ENCODE measurements at places on chromosomes 6 and 20.

DNA sequence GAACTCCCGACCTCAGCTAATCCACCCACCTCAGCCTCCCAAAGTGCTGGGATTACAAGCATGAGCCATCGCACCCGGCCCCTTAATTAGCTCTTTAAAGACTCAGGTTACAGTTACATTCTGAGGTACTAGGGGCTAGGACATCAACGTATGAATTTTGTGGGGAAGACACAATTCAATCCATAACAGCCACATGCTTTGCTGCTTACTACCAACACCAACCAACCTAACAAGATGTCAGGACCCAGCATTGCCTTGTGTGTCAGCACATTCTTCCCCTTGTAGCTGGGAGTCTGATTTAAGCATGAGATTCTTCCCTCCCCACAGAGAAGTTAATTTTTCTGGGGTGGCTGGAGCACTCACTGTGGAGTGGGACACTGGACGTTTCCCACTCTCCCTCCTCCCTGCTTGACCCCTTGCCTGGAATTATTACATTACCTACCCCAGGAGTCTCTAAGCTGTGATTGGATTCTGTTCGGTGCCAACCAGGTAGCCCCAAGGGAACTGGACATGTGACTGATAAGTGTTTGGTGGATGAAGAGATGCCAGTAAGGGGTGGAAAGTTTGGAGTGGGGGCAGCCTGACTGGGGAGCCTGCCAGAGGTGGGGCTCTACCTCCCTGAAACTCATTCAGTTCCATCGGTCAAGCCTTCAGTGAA is 5.6 kb upstream of the PXMP4 start:
- DNase-seq, result no peak

- DNase-seq, result no peak
Observed at GRCh38 chr6:67129780-67130179, 1422.8 kb upstream of the EYS start.

- no peak for DNase-seq
Observed at GRCh38 chr6:134663800-134664535, 285.9 kb downstream of the ALDH8A1 start.

DNA sequence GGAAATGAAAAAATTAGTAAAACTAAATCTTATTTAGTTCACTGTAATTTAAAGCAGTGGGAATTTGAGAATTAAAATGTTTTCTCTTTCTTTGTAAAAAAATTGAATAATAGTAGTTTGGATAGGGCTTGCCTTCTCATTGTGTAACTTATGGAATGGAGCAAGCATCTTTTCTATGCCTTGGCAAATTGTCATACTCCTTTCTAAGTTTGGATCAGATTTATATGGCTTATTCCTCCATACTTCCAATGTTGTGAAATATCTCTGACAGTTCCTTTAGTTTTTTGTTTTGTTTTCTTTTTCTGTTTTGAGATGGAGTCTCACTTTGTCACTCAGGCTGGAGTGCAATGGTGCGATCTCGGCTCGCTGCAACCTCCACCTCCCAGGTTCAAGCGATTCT is 176.4 kb downstream of the SAMD5 start:
- DNase-seq, result no peak

GRCh38 chr6:68094070-68094469 is 541.0 kb upstream of the ADGRB3 start:
- no peak for DNase-seq

GRCh38 chr6:72553531-72554511 is 68.0 kb upstream of the KCNQ5 start:
- no peak for DNase-seq

GRCh38 chr6:36752886-36753506 is 55.4 kb downstream of the RAB44 start:
- no peak for DNase-seq

DNA sequence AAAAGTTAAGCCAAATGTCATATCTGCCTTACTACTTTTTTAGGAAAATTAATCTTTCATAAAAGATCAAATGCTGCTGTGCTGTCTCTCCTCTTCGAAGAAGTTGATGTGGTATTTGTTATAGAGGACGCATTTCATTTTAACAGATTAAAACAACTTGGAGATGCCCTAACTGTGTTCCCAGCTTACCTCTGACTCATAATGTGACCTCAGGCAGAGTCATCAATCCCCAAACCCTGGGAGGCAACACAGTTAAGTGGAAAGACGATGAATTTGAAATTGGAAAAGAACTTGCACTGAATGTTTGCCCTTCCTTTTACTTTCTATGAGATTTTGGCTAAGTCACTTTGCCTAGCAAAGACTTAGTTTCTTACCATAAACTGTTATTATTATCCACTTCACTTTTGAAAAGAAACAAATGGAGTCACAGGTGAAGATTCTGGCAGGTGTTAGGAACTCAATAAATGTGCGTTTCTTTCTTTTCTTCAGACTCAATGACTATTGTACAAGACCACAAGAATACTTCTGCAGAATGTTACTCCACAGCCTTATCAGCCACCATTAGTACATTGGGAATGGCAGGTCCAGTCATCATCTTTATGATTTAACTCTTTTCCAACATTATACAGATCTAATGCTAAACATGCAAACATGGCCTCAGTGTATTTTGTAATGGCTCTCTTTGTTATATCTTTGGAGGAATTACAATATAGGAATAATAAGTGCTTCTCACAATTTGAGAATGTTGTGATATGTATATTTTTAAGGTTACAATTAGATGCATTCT is 102.6 kb downstream of the COL21A1 start:
- DNase-seq, result no peak
